ENCODE measurements at places on chromosomes 3 and 15. TPM values are rescaled to one million over a fixed set of nuclear protein-coding genes. Genes with fewer than 3 reads are reported as not detected.
A peak's percentile ranks its signal among the peaks of the same experiment; 100 is the strongest.

The C3orf20 gene
- not detected for total RNA-seq

The ILDR1 gene
- not detected for total RNA-seq

- no peak for DNase-seq
These were observed 23.5 kb upstream of the MYO1E start for GRCh38 chr15:59396211-59396610.

The ARHGAP11A gene
- total RNA-seq = 53.3 TPM

- no peak for DNase-seq
These were observed 245.1 kb downstream of the MAGI1 start for GRCh38 chr3:65793495-65794200.

GRCh38 chr3:12869035-12869621 is 27.8 kb upstream of the RPL32 start:
- DNase-seq = peak; percentile 15

- no peak for DNase-seq
These were observed 52.5 kb downstream of the LRRN1 start for GRCh38 chr3:3851621-3852323.

DNA sequence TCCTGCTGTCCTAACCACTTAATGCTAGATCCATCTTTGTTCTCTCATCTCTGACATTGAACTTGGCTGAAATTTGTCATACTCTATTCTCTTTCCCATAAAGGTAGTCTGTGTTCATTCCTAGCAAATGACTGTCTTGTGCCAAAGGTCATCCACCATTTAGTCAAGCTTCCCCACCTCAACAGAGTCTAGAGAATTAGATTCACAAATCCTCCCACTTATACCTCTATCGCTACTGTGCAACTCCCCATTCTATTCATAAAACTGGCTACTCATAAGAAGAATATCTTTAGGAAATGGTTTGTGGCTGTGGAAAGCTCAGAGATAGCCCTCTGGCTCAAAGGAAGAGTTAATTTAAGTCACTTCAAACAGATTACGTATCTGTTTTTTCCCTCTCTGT is 59.7 kb upstream of the MBNL1 start:
- DNase-seq = no peak

The AADAC gene
- total RNA-seq = not detected

DNA sequence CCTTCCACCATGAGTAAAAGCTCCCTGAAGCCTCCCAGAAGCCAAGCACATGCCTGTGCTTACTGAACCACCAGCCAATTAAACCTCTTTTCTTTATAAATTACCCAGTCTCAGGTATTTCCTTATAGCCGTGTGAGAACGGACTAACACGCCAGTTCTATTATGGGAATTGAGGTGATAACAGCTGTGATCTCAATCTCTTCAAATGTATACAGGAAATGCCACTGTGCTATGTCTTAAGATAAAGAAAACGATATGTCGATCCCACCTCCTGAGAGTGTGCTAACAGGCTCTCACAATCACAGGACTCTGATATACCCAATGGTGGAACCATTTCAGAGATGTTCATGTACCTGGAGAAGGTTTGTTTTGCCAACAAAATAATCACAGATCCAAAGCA is 26.2 kb downstream of the CHSY1 start:
- no peak for DNase-seq

DNA sequence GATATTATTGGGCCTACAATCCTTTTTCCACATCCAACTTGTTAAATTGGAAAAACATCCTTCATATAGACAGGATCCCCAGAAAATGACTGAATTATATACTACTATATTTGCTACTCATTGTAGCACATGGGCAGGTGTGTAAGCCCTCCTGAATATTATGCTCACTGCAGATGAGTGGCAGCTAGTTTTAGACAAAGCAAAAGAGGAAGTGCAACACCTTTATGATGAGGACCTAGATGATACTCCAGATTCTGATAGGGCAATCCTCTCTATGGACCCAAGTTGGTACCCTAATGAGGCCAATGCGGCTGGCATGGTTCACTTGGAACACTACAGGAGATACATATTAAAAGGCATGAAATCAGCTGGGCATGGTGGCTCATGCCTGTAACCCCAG is 119.1 kb upstream of the PLCL2 start:
- no peak for DNase-seq

DNA sequence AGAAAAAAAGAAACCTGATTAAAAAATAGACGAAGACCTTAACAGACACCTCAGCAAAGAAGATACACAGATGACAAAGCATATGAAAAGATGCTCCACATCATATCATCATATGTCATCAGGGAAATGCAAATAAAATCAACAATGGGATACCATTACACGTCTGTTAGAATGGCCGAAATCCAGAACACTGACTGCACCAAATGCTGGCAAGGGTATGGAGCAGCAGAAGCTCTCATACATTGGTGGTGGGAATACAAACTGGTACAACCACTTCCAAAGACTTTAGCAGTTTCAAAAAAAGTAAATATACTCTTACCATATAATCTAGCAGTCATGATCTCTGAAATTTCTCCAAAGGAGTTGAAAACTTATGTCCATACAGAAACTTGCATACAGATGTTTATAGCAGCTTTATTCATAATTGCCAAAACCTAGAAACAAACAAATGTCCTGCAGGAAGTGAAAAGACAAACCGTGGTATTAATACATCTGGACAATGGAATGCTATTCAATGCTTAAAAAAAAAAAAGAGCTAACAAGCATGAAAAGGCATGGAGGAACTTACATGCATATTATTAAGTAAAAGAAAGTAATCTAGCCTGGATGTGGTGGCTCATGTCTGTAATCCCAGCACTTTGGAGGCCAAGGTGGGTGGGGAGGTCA is 107.4 kb downstream of the HES1 start:
- DNase-seq = no peak

DNA sequence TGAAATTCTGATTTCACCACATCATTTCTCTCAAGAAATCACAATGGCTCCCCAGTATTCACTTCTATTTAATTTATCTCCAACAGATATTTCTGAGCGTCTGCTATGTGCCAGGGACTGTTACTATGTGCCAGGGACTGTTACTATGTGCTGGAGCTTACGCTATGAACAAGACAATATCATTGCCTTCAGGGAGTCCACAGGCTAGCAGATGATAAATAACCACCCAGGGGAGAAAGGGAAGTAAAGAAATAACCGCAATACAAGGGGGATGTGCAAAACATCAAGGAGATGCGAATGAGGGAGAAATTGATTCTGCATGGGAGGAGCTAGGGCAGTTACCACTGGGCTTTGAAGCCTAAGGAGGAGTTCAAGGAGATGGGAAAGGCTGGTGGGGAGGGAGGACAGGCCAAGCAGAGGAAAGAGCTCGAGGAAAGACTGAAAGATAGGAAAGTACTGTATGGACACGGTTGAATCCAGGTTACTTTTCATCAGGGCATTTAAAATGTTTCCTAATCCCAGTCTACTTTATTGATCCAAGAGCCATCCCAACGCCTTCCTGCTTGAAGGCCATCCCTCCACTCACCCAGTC is 2.5 kb downstream of the THSD4 start:
- DNase-seq = no peak

The LRRN1 gene
- not detected for total RNA-seq

- DNase-seq = peak; percentile 11
These were observed at the start of gene SLC6A20 for GRCh38 chr3:45795882-45796765. Gene SLC6A20 (minus strand): TSS chr3:45796536. CDS start chr3:45796419, 117 bp downstream.

- no peak for DNase-seq
These were observed 867.8 kb downstream of the SQOR start for GRCh38 chr15:46502667-46503066.

The SERINC4 gene
- total RNA-seq = 0.11 TPM

GRCh38 chr15:74380361-74381189 is 13.1 kb upstream of the CYP11A1 start:
- DNase-seq = peak; percentile 46

- peak; percentile 25 for DNase-seq
These were observed 15.3 kb upstream of the PHC3 start for GRCh38 chr3:170196833-170197232.

The DLEC1 gene
- total RNA-seq = not detected

DNA sequence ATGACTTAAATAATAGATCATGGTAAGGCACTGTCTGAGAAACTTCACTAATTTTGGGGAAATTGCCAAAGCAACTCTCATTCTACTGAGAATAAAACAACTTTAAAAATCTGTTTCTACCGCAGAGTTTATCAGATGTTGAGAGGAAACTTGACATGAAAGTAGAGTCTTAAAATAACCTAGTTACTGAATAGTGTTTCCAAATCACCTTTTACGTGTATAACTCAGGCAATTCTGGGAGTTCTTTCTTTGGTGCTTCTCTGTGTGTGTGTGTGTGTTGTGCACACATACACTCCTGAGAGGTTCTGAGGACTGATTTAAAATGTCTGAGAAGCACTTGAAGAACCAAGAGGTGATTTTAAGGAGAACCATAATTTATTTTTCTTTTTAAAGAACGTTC is 236.6 kb downstream of the SV2B start:
- DNase-seq = no peak

DNA sequence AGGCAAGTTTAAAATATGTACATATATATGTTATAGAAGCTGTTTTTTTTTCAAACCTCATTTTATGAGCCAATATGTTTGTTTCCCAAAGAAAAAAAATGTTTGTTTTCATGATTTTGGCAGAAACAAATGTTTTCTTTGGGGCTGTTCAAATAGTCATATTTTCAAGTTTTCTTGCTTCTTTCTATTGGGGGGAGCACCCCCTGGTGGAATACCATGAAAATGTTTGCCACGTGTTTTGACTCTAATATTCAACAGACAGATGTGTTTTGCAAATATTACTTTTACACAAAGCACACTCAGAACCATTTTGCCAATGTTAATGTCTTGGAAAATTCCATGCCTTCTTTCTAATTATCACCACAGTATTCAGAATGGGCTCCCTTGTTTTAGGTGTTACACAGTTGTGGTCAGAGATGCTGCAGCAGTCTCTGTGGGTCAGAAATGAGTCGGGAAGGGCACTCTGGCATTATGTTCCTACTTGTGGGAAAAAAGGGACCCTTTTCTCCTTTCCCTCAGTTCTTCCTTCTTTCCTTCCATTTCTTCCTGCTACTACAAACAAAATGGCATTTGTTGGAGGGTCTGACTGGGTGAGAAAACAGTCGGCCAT is 817.0 kb downstream of the TUSC7 start:
- no peak for DNase-seq
